Neural cell (in vitro differentiated cells): ENCODE measurements at places on chromosomes 1 and 21. TPM values are rescaled to one million over a fixed set of nuclear protein-coding genes. Genes with fewer than 3 reads are reported as not detected.

Gene CLCA4
- not detected in 2 replicates for polyA plus RNA-seq

Gene LCE1F
- polyA plus RNA-seq = not detected in 2 replicates

Gene DNASE2B
- polyA plus RNA-seq = 26.1 and 27.9 TPM in 2 replicates

Gene CD48
- not detected in 2 replicates for polyA plus RNA-seq

Gene OR2L5
- polyA plus RNA-seq = 0.10 TPM in 1 of 2 replicates, not detected in the other

Gene CHI3L1
- not detected in 2 replicates for polyA plus RNA-seq

Gene SDC3
- polyA plus RNA-seq = 55.2 and 79.5 TPM in 2 replicates

Gene BPNT1
- 38.4 and 47.2 TPM in 2 replicates for polyA plus RNA-seq

Gene CNKSR1
- polyA plus RNA-seq = 2.2 and 7.8 TPM in 2 replicates

Gene SLC27A3
- 30.6 and 38.2 TPM in 2 replicates for polyA plus RNA-seq

Gene USP25
- 15.0 and 19.2 TPM in 2 replicates for polyA plus RNA-seq

Gene ACP6
- polyA plus RNA-seq = 2.9 and 5.0 TPM in 2 replicates

Gene KCNJ9
- polyA plus RNA-seq = 8.0 and 9.8 TPM in 2 replicates

Gene PADI1
- polyA plus RNA-seq = 0.44 and 0.66 TPM in 2 replicates
